ENCODE measurements at places on chromosomes 4 and X. TPM values are rescaled to one million over a fixed set of nuclear protein-coding genes. Genes with fewer than 3 reads are reported as not detected.

DMRTC1 gene
- total RNA-seq, result not detected

CT83 gene
- total RNA-seq, result not detected

CXCL6 gene
- total RNA-seq, result 0.10 TPM

TSPAN7 gene
- total RNA-seq, result 9.6 TPM

ARMCX5 gene
- total RNA-seq, result 16.7 TPM

FAM47A gene
- total RNA-seq, result not detected

SPP1 gene
- total RNA-seq, result not detected

YTHDC1 gene
- total RNA-seq, result 36.6 TPM

ADH7 gene
- total RNA-seq, result not detected

CXCL8 gene
- total RNA-seq, result 175 TPM

XAGE1A gene
- not detected for total RNA-seq

AR gene
- total RNA-seq, result 14.9 TPM

TACR3 gene
- not detected for total RNA-seq

MAGEB10 gene
- not detected for total RNA-seq

EPGN gene
- total RNA-seq, result 0.29 TPM

PLA2G12A gene
- 8.8 TPM for total RNA-seq

OTC gene
- total RNA-seq, result not detected

H2BW2 gene
- not detected for total RNA-seq

MAPK10 gene
- total RNA-seq, result under 0.01 TPM

SSX4B gene
- not detected for total RNA-seq

TMEM31 gene
- not detected for total RNA-seq

RAB40A gene
- 0.10 TPM for total RNA-seq

TMSB15C gene
- total RNA-seq, result 5.0 TPM

LINC00632 gene
- under 0.01 TPM for total RNA-seq
